Fibroblast of lung (primary cell): ENCODE measurements at places on chromosomes 6 and 20.

- H3K27me3 ChIP-seq = no peaks in the 10 kb centered on the region
- H3K27ac ChIP-seq = no peak overlapping the region
- H3K4me1 ChIP-seq = no peaks in the 10 kb centered on the region
Observed at GRCh38 chr6:37495244-37495934, 4.3 kb downstream of the CCDC167 start.

DNA sequence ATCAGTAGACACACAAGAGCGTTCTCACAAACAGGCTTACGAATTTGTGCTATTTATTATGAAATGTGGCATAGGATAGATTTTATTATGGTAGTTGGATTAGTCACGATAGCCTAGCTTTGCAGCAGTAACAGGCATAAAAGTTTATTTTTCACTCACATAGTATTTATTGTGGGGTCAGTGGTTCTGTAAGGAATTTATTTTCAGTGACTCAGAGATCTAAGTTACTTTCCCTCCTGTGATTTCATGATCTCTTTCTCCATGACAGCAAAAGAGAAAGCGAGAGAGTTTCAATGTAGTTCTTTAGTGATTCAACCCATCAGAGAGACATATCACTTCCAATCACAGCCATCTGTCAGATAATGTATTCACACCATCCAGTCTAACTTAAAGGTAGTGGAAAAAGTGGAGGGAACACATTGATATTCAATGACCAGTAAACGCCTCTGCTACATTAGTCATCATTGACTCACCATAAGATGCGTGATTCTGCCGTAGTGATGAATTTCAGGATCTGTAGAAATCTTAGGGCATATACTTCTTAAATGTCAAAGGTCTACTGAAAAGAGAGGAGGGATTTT is 605.5 kb downstream of the HDGFL1 start:
- H3K4me1 ChIP-seq = peaks cover 8% of the 10 kb centered on the region
- H3K36me3 ChIP-seq = no peaks in the 10 kb centered on the region
- H3K27me3 ChIP-seq = no peaks in the 10 kb centered on the region
- DNase-seq = peak; percentile 97
- peak overlapping the region; percentile 89 for H3K27ac ChIP-seq

DNA sequence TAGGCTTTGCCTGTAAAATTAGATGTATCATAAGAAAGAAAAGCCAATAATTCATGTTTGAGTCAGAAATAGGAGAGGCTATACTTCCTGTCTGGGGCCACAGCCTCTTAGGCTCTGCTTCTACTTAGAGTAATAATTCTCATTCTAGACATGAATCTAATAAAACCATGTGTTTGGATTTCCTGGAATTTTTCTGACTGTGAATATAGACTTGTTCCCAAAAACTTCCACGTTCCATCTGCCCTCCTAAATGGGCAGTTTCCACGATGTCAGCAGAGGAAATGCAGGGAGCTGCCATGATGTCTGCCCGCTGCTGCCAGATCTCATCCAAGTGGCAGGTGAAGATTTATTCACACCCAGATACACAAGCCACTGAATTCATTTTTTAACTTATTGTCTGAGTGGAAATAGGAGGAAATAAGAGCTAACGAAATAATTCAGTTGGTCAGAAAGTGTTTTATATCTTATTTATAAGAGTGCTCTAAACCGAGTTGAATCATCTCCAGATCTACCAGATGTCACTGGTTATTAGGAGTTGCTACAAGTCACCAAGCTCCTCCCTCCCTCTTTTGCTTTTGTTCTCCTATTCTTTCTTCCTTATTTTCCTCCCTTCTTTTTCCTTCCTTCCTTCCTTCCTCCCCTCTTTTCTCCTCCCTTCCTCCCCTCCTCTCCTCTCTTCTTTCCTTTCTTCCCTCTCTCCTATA is 69.3 kb downstream of the ALDH8A1 start:
- no peak overlapping the region for H3K4me3 ChIP-seq
- H3K27ac ChIP-seq = no peak overlapping the region
- H3K4me1 ChIP-seq = peaks cover 3% of the 10 kb centered on the region
- DNase-seq = peak; percentile 22
- no peaks in the 10 kb centered on the region for H3K36me3 ChIP-seq
- H3K27me3 ChIP-seq = no peaks in the 10 kb centered on the region

DNA sequence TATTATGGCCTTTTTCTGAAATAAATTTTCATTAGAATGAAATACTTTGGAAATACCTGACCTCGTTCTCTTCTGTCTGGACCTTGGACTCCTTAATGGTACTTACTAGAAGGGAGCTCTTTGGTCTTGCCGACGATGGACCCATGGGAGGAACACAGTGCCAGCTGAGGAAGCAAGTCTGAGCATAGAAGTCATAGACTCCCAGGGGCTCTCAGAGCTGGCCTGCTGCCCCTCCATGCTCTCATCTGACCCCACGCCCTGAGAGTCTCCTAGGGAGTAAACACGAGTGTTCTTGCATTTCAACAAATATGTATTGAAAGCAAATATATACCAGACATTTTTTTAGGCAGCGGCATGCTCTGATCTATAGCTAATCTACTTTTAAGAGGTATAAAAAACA is 87.8 kb downstream of the PLEKHG1 start:
- no peak overlapping the region for H3K27ac ChIP-seq
- no peaks in the 10 kb centered on the region for H3K4me1 ChIP-seq
- no peaks in the 10 kb centered on the region for H3K27me3 ChIP-seq
- no peak overlapping the region for H3K4me3 ChIP-seq
- DNase-seq = no peak
